ENCODE measurements at places on chromosomes 2 and 18. TPM values are rescaled to one million over a fixed set of nuclear protein-coding genes. Genes with fewer than 3 reads are reported as not detected.

GRCh38 chr18:23259701-23260681 is 124.7 kb downstream of the CABLES1 start:
- peak; percentile 47 for DNase-seq

GRCh38 chr2:9556121-9556743 is 602 bp upstream of the ADAM17 start:
- DNase-seq: peak; percentile 36

- no peak for DNase-seq
Observed at GRCh38 chr18:68448736-68449135, 266.2 kb downstream of the TMX3 start.

- DNase-seq: no peak
Observed at GRCh38 chr18:36269157-36269556, 28.4 kb upstream of the FHOD3 start.

- DNase-seq: no peak
Observed at GRCh38 chr2:241255542-241256167, 59.8 kb downstream of the HDLBP start.

GRCh38 chr2:47520302-47520630 is 117.3 kb downstream of the MSH2 start:
- no peak for DNase-seq

The ALPG gene
- not detected for total RNA-seq

The SLC25A52 gene
- not detected for total RNA-seq
